ENCODE measurements at places on chromosomes 13 and 19. TPM values are rescaled to one million over a fixed set of nuclear protein-coding genes. Genes with fewer than 3 reads are reported as not detected.

GRCh38 chr19:372306-372890 lies 27.8 kb upstream of the MIER2 start:
- H3K36me3 ChIP-seq, result peaks cover 5% of the 10 kb centered on the region
- peaks cover 18% of the 10 kb centered on the region for H3K4me1 ChIP-seq
- no peak for DNase-seq
- no peak overlapping the region for H3K4me3 ChIP-seq
- H3K27ac ChIP-seq, result peak overlapping the region; percentile 49
- peaks cover 11% of the 10 kb centered on the region for H3K27me3 ChIP-seq

GRCh38 chr13:63209330-63210017 lies 1793.8 kb upstream of the PCDH20 start:
- no peak for DNase-seq
- no peak overlapping the region for H3K27ac ChIP-seq
- H3K36me3 ChIP-seq, result no peaks in the 10 kb centered on the region
- no peak overlapping the region for H3K4me3 ChIP-seq
- no peaks in the 10 kb centered on the region for H3K4me1 ChIP-seq
- no peaks in the 10 kb centered on the region for H3K27me3 ChIP-seq

GRCh38 chr13:111519490-111520170 lies 199.2 kb downstream of the TEX29 start:
- no peak overlapping the region for H3K27ac ChIP-seq
- no peak overlapping the region for H3K4me3 ChIP-seq
- no peaks in the 10 kb centered on the region for H3K36me3 ChIP-seq
- DNase-seq, result no peak

- no peak overlapping the region for H3K27ac ChIP-seq
- no peak overlapping the region for H3K4me3 ChIP-seq
- no peak for DNase-seq
- H3K36me3 ChIP-seq, result peaks cover 5% of the 10 kb centered on the region
- no peaks in the 10 kb centered on the region for H3K27me3 ChIP-seq
- H3K4me1 ChIP-seq, result no peaks in the 10 kb centered on the region
These were observed 126.1 kb upstream of the KL start for GRCh38 chr13:32889986-32890565.

GRCh38 chr13:48965736-48966135 lies 10.0 kb upstream of the FNDC3A start:
- no peaks in the 10 kb centered on the region for H3K27me3 ChIP-seq
- H3K36me3 ChIP-seq, result no peaks in the 10 kb centered on the region
- no peaks in the 10 kb centered on the region for H3K4me1 ChIP-seq
- H3K4me3 ChIP-seq, result no peak overlapping the region
- no peak for DNase-seq
- H3K27ac ChIP-seq, result no peak overlapping the region

DNA sequence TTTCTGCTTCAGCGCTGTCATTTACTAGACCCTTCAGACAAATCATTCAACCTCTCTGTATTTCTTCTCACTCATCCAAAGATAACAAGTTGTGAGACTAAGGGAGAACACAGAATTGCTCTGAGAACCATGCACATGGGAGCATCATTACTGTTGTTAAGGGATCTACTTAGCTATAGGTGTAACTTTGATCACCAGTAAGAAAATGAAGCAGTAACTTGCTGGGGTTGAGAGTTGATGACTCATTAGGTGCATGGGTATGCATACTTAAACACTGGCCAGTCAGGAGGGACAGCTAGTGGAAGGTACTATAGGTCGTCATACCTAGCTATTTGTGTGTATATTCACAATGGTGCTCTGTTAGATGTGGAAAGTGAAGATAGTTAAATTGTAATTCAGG lies 61.5 kb downstream of the B3GLCT start:
- no peak for DNase-seq
- no peaks in the 10 kb centered on the region for H3K36me3 ChIP-seq
- no peaks in the 10 kb centered on the region for H3K27me3 ChIP-seq
- no peak overlapping the region for H3K27ac ChIP-seq

GRCh38 chr13:80199585-80200292 lies 141.2 kb downstream of the SPRY2 start:
- H3K4me3 ChIP-seq, result no peak overlapping the region
- H3K27ac ChIP-seq, result no peak overlapping the region
- no peaks in the 10 kb centered on the region for H3K4me1 ChIP-seq
- H3K36me3 ChIP-seq, result no peaks in the 10 kb centered on the region
- H3K27me3 ChIP-seq, result no peaks in the 10 kb centered on the region

GRCh38 chr13:113491418-113491883 lies 940 bp upstream of the DCUN1D2 start:
- H3K36me3 ChIP-seq, result peaks cover 4% of the 10 kb centered on the region
- peaks cover 16% of the 10 kb centered on the region for H3K27me3 ChIP-seq
- peaks cover 49% of the 10 kb centered on the region for H3K4me1 ChIP-seq
- peak overlapping the region; percentile 92 for H3K4me3 ChIP-seq

DNA sequence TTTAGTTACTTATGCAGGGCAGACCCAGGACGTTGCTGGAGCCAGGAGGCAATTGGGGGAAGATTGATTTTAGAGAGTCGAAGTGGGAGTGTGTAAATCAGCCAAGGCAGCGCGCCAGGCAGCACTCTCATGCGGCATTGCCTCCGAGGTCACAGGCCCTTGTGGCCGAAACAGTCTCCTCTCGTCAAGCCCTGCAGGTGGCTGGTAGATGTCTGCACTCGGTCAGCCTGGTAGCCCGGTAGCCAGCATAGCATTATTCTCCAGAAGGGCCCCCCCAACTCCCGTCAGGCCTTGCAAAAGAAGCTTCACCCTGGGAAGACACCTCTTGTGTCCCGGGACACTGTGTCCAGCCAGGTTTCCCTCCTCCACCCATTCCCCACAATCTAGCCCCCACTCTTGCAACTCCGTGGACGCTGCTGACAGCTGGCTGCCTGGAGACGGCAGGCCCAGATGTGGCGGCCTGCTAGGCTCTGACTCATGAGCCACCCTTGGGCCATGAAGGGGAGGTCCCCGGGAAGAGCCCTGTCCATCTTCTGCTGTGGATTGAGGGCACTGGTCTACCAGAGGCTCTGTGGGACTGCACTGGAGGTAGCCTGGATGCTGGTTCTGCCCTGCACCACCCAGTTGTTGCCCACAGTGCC lies 2.6 kb upstream of the PEPD start:
- H3K27ac ChIP-seq, result no peak overlapping the region
- peaks cover 31% of the 10 kb centered on the region for H3K4me1 ChIP-seq
- no peak overlapping the region for H3K4me3 ChIP-seq
- no peaks in the 10 kb centered on the region for H3K36me3 ChIP-seq

DNA sequence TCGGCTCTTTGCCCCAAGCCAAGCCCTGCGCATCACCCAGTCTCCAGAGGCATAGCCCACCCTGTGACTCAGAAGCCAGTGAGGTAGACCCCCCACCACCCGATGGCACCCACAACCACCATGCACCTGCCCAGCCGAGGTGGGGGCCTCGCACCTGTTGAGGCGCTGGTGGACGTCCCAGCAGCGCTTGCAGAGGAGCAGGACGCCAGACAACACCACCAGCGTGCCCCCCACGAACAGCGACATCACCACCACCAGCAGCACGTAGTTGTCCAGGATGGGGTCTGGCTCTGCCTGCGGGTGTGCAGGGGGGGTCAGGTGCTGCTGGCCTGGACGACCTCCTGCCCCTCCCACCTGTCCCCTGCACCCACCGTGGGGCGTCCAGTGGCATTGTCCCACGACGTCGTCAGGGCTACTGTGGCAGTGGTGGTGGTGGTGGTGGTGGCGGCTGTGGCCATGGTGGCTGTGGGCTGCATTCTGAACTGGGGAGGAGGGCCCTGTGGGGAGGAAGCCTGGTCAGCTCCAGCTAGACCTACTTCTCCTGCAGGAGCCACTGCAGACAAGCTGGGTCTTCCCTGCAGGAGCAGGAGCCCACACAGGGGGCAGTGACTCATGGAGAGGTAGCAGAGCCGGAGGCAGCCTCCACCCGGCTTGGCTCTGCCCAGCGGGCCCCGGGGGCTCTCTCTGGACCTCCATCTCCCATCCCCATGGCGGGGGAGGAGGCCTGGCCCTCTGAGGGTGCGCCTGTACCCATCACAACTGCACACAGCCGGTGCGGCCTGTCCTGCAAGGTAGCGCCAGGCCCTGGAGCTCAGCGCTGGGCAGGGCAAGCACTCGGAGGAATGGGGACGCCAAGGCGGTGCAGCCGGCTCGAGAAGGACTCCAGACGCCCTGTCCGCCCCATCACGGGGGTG lies 1.9 kb downstream of the CBARP start:
- H3K36me3 ChIP-seq, result no peaks in the 10 kb centered on the region
- H3K27me3 ChIP-seq, result peaks cover 15% of the 10 kb centered on the region
- peak overlapping the region; percentile 42 for H3K4me3 ChIP-seq

DNA sequence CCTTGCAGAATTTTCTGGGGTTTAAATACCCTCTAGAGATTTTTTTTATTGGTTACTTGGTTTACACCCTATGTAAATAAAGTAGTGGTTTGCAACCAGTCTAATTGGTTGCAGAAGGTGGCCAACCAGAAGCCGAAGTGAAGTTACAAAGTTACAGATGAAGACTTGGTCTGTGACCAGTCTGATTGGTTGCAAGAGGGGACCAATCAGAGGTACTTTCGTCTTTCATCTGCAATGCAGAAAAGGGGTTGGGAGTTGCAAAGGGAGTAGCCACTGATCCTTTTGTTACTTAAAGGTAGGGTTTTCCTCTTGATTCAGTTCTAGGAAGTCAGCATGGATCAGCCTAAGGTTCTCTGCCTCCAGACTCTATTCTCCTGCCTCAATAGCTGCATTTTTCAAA lies 48.8 kb upstream of the CHST8 start:
- DNase-seq, result no peak
- H3K4me3 ChIP-seq, result no peak overlapping the region
- H3K36me3 ChIP-seq, result peaks cover 11% of the 10 kb centered on the region
- peaks cover 1% of the 10 kb centered on the region for H3K27me3 ChIP-seq
- H3K27ac ChIP-seq, result no peak overlapping the region
- peaks cover 9% of the 10 kb centered on the region for H3K4me1 ChIP-seq

DNA sequence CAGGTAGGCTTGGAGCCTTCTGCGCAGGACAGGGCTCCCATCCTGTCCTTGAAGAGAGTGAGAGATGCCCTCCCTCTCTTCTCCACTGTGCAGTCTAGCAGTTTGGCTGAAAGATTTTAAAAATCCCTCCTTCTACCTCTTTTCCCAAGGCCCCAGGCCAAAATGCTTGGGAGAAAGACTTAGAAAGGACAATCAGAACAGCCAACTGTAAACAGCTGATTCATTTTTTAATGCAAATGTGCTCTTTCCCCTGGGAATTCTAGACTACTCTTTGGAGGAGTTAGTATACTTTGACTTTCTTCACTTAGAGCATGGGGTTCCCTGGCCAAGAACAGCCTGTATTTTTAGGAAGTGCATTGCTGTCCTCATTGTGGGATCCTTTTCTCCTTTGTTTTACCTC lies 398.9 kb downstream of the GPC6 start:
- no peak for DNase-seq
- peaks cover 21% of the 10 kb centered on the region for H3K4me1 ChIP-seq
- no peaks in the 10 kb centered on the region for H3K27me3 ChIP-seq
- H3K27ac ChIP-seq, result no peak overlapping the region
- no peak overlapping the region for H3K4me3 ChIP-seq
- H3K36me3 ChIP-seq, result no peaks in the 10 kb centered on the region

GRCh38 chr19:55246462-55247451 lies 12.1 kb downstream of the PPP6R1 start:
- no peak overlapping the region for H3K27ac ChIP-seq
- no peak overlapping the region for H3K4me3 ChIP-seq
- H3K4me1 ChIP-seq, result peaks cover 26% of the 10 kb centered on the region
- no peak for DNase-seq
- H3K36me3 ChIP-seq, result no peaks in the 10 kb centered on the region

- H3K27ac ChIP-seq, result peak overlapping the region; percentile 59
- no peak overlapping the region for H3K4me3 ChIP-seq
- peaks cover 34% of the 10 kb centered on the region for H3K4me1 ChIP-seq
- no peaks in the 10 kb centered on the region for H3K36me3 ChIP-seq
These were observed 25.4 kb downstream of the LYL1 start for GRCh38 chr19:13077240-13077639.

GRCh38 chr13:78632996-78633395 lies 26.0 kb downstream of the OBI1 start:
- no peaks in the 10 kb centered on the region for H3K27me3 ChIP-seq
- H3K27ac ChIP-seq, result no peak overlapping the region
- no peak overlapping the region for H3K4me3 ChIP-seq
- DNase-seq, result no peak
- no peaks in the 10 kb centered on the region for H3K4me1 ChIP-seq
- H3K36me3 ChIP-seq, result no peaks in the 10 kb centered on the region

DNA sequence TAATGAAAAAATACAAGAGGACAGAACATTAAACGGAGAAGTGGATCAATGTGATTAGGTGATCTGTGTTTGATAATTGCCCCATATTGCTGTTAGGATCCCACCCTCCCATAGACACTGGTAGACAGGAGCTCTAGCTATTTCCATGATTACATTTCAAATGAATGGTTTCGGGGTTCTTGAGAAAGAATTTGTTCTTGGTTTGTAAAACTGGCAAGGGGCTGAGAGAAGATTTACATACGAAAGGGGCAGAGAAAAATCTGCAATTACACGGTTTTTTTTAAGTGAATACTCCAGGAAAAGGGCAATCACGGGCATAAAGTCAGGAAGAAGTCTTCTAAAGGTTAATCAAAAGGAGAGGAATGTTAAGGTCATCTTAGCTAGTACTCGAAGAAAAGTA lies 2125.7 kb upstream of the PCDH20 start:
- peaks cover 1% of the 10 kb centered on the region for H3K27me3 ChIP-seq
- DNase-seq, result no peak
- H3K4me3 ChIP-seq, result no peak overlapping the region
- H3K36me3 ChIP-seq, result no peaks in the 10 kb centered on the region

DNA sequence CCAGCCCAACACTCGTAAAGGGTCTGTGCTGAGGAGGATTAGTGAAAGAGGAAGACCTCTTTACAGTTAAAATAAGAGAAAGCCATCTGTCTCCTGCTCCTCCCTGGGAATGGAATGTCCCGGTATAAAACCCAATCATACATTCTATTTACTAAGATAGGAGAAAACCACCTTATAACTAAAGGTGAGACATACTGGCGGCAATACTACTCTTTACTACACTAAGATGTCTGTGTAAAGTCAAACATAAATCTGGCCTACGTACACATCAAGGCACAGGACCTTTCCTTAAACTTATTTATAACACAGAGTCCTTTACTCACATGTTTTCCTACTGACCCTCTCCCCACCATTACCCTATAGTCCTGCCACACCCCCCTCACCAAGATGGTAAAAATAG lies 3.3 kb downstream of the ZNF350 start:
- no peaks in the 10 kb centered on the region for H3K27me3 ChIP-seq
- no peak for DNase-seq
- no peak overlapping the region for H3K27ac ChIP-seq
- no peaks in the 10 kb centered on the region for H3K4me1 ChIP-seq
- peaks cover 33% of the 10 kb centered on the region for H3K36me3 ChIP-seq

GRCh38 chr19:48988860-48989259 lies 4.2 kb downstream of the GYS1 start:
- H3K27ac ChIP-seq, result no peak overlapping the region
- peaks cover 9% of the 10 kb centered on the region for H3K4me1 ChIP-seq
- H3K27me3 ChIP-seq, result peaks cover 2% of the 10 kb centered on the region
- H3K36me3 ChIP-seq, result no peaks in the 10 kb centered on the region
- peak overlapping the region; percentile 30 for H3K4me3 ChIP-seq

GRCh38 chr13:73913079-73913740 lies 221.0 kb downstream of the KLF12 start:
- no peak overlapping the region for H3K4me3 ChIP-seq
- DNase-seq, result no peak
- H3K36me3 ChIP-seq, result no peaks in the 10 kb centered on the region
- H3K27ac ChIP-seq, result peak overlapping the region; percentile 1
- peaks cover 19% of the 10 kb centered on the region for H3K4me1 ChIP-seq

GRCh38 chr13:55403887-55404487 lies 1736.7 kb upstream of the PRR20A start:
- no peak overlapping the region for H3K4me3 ChIP-seq
- H3K36me3 ChIP-seq, result no peaks in the 10 kb centered on the region
- no peaks in the 10 kb centered on the region for H3K27me3 ChIP-seq
- H3K27ac ChIP-seq, result no peak overlapping the region

CEACAM20 gene
- not detected for total RNA-seq

KLK4 gene
- 0.66 TPM for total RNA-seq

TPGS1 gene
- 20.0 TPM for total RNA-seq

ANKRD27 gene
- total RNA-seq, result 15.3 TPM

CA11 gene
- 7.8 TPM for total RNA-seq

PLPP2 gene
- total RNA-seq, result 0.64 TPM
